Left cardiac atrium (tissue), 4 donors: ENCODE measurements at places on chromosomes 2 and 18.
A peak's percentile ranks its signal among the peaks of the same experiment; 100 is the strongest.

DNA sequence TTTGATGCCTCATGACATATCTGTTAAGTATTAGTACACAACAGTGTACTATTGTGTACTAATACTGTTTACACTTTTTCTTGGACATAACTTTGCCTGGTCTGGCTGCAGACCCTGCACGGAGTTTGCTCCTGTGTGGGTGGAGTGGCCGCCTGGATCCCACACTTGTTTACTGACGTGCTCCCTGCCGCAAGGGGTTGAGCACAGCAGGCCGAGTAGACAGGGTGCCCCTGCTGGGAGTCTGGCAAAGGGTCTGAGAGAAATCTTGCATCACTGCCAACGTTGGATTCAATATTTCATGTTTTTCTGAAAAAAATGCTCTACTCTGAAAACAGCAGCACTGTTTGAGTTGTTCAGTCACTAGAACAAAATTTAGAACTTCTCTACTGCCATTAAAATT, 59.0 kb downstream of the PDK1 start:
- DNase-seq, result no peak

GRCh38 chr18:48945953-48946217, 4.9 kb downstream of the SMAD7 start:
- DNase-seq, result no peak

DNA sequence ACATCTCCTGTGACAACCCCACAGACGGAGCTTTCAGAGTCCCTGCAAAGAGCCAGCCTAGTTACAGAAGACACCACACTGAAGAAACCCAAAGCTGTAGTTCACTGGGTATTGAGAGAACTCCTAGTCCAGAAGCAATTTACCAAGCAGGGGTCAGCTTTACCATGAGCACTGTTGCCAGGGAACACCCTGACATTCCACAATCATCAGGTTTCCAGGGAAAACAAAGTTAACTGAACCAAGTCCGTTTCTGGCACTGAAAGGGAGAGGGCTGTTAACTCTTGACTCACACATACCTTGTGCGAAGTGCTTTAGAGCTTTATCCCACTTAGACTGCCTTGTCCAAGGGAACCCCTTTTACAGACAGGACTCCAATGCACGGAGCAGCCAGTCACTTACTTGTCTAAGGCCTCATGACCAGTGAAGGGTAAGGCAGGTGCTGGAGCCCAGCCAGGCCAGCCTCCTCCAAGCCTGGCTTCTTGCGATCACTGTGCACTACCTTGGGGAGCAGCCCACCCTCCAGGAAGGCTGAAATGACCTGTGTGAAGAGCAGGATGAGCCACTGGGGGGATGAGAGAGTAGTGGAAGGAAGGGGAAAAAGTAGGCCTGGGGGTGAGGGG, 53.9 kb downstream of the REEP1 start:
- no peak for DNase-seq

- no peak for DNase-seq
Measured at GRCh38 chr2:230050136-230050535, 18.6 kb downstream of the SLC16A14 start.

GRCh38 chr18:63306249-63306648, 13.3 kb downstream of the BCL2 start:
- no peak for DNase-seq

- DNase-seq, result no peak
Measured at GRCh38 chr2:5535301-5535700, 156.9 kb upstream of the SOX11 start.

- no peak for DNase-seq
Measured at GRCh38 chr2:28704621-28705020, 47.0 kb upstream of the PPP1CB start.

GRCh38 chr2:195620501-195620900, 36.5 kb upstream of the SLC39A10 start:
- DNase-seq, result no peak

DNA sequence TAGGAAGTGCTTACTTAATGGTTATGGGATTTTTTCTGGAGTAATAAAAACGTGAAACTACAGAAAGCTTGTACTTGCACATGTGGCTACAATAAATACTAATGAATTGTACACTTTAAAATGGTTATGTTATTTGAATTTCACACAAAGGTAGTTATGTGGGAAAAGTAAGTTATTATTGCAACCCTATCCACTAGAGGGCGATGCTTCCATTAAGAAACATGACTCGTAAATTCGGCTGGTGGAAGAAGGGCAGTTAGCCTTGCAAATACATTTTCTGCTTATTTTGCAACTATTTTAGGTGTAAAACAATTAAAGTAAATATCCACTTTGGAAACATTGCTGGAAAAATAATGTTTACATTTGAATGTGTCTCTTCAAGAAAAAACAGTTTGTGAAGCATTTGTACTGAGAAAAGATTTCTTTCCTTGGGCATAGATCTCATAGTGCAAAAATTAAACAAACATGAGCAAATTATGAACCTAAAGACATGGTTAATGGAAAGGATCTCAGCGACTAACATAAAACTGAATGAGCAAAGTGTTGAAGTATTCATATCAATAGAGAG, 68.1 kb upstream of the CSRNP3 start:
- no peak for DNase-seq

GRCh38 chr2:159712929-159713420, 669 bp downstream of the MARCHF7 start:
- DNase-seq, result no peak

DNA sequence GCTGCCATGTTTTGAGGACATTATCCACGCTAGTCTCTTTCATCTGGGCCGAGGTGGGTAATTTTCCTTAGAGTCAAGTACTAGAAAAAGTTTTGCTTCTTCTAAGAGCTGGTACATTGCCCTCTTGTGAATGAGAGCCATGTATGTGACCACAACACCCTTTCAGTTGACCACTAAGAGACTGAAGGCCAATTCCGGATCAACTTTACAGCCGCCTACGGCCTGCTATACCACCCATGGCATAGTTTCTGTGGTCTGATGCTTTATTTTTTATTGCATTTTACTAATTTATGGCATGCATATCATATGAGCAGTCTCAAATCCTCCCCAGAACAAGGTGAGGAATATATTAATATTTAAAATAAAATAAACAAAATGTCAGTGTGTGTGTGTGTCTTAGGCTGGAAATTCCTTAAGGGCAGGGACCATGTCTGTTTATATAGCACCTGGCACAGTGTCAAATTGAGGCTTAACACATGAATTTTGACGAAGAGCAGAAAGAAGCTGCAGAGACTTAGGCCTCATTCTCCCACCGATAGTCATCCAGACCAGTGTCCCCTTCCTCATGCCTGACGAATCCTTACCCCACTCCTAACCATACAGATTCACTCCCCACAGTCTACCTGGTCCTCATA, 35.4 kb downstream of the PSD4 start:
- no peak for DNase-seq

DNA sequence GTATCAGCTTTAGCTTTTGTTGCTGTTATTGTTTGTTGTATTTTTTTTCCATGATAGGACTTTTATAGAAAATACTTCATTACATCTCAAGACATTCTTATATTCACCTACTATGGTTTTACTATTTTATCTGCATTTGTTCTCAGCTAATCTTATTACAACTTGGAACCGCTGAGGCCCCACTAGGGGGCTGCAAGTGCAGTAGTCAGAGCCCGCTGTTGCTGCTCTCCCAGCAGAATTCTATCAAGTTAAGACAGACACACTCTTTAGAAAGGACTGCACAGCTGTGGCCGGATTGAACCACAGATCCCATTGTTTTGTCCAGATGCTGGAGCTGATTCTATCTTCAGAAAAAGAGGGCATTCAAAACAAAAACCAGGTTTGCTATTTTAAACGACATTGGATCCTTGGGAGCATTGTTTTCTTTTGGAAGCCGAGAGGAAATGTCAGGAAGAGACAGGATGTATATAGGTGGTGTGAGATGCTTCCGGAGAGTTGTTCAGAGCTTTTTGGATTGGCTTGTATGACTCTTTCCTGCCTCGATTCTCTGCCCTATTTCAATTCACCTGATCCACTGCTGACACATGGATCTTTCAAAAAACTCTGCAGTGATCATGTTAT, 105.7 kb upstream of the GAREM1 start:
- peak; percentile 30 for DNase-seq

GRCh38 chr2:169109502-169110409, 40.4 kb downstream of the DHRS9 start:
- DNase-seq, result peak; percentile 79

DNA sequence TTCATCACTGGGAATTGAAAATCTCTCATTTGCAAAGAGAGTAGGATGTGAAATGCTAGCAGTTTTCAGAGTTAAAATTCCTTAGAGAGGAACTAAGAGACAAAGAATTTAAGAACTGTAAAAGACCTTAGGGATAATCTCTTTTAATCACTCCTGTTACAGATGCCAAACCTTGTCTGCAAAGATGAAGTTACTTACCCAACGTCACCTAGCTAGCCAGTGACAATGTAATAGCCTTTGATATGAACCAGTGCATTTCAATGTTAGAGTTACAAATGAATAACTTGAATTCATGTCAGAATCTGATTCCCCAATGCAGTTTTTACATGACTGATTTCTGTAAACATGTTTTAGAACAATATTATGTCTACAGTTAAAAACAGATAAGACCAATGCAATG, 190.1 kb downstream of the LRP1B start:
- DNase-seq, result no peak

DNA sequence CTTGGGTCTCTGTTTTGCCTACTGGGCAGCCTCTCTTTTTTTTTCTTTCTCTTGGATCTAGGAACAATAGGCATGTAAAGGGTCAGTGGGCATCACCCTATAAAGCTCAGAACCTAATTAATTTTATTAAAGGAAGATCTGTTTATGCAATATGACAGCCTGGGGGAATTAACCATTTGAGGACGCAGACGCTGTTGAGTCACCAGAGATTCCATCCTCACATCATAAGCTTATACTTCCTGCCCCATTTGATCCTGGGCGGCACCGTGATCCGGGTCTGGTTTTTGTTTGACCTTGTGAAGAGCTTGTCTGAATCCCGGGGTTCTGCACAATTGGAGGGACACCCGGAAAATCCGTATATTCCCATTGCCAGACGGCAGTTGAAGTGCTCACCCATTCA, 16.8 kb upstream of the BCL11A start:
- DNase-seq, result no peak

- no peak for DNase-seq
Measured at GRCh38 chr2:14137643-14138042, 494.9 kb upstream of the LRATD1 start.

DNA sequence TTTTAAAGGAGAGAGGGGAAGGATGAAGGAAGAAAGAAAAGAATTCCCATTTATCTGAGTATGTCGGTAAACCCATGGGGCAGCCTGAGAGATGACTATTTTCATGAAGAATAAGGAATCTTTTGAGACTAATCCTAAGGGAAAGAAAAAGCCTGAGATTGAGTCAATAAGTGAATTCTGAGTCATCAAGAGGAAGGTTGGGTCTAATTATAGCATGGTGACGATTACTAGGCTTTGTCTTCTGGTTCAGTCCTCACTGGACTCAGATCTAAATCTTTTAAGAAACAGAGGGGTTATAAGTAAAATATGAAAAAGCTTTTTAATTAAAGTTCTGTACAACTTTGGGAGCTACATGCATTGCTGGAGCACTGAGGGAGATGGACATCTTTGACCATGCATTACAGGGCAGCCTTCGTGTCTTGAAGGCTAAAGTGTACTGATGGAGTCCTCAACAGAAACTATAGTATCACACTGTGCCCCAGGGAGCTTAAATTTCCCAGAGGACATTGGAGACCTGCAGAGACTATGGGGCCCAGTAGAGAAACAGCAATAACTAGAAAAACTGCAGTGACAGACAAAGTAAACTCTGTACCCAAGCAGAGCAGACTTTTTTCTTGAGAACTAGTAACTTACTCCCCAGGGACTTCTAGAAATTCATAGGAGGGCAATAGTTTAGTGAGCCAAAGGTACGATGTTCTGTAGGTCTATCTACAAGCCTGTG, 260.9 kb downstream of the RAD51AP2 start:
- no peak for DNase-seq

DNA sequence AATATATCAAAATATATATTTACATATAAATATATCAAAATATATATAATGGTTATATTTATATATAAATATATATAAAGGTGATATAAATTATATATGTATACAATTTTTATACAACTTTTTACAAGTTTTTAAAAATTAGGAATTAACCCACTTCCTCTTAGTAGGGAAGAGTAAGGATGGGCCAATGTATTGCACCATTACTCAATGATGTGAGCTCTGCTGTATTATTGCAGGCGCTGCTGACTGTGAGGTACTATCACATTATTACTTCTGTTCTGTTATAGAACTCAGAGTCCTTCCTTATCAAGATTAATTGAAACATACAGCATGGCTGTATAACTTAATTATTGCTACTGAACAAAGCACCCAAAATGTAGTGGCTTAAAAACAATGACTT, 46.0 kb downstream of the CCDC195 start:
- DNase-seq, result no peak

- DNase-seq, result peak; percentile 51
Measured at GRCh38 chr2:20050646-20051531, 539 bp downstream of the LAPTM4A start.

- DNase-seq, result no peak
Measured at GRCh38 chr2:30031184-30031583, 109.8 kb upstream of the ALK start.

GRCh38 chr2:159516241-159516758, 100.0 kb downstream of the BAZ2B start:
- no peak for DNase-seq

DNA sequence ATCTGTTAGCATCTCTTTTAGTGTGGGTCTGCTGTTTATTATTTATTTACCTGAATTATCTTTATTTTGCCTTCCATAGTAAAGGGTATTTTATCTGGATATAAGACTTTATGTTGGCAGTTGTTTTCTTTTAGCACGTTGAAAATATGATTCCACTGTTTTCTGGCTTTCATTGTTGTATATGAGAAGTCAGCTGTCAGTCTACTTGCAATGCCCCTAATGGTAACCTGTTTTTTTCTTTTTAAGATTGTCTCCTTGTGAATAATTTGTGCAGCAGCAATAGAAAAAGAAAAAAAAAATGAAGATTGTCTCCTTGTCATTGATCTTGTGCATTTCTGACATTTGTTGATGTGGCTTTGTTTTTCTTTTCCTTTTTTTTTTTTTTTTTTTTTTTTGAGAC, 27.2 kb downstream of the SNED1 start:
- DNase-seq, result no peak

GRCh38 chr18:42230636-42231035, 275.6 kb downstream of the PIK3C3 start:
- DNase-seq, result no peak

GRCh38 chr2:40028792-40029488, 249.9 kb upstream of the THUMPD2 start:
- no peak for DNase-seq

DNA sequence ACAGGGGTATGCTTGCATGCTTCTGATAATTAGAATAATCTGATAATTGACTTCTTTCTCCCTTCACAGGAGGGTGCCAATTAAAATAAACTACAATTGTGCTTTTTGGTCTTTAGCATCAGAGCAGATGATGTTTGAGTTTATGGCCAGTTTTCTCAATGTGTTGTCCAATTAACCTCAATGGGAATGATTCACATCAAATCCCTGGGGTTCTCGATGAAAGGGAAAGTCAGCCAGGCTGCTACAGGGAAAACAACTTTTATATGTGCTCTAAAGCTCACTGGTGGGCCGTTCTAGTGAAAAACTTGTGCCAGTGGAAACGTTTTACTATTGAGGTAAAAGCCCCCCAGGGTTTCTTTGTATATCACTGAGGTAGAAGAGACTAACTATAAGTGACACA, 887.3 kb upstream of the CRIM1 start:
- no peak for DNase-seq
